ENCODE measurements at places on chromosomes 5 and 9.

DNA sequence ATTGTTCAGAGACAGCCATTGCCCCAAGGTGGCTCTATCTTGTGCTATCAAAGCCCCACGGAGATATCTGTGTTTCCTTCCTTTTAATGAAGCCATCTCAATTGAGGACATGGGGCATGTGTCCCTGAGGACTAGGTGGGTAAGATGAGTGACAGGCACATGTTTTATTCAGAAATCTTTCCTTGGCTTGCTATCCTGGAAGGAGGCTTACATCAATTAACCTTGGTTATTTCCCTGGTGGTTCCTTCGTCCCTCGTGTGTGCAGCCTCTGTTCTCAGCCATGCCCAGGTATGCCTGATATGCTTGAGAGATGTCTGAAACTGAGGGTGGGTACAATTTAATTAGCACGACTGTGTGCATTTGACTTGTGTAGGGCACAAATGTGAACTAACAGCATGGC is 102.2 kb upstream of the TUT7 start:
- no peak for DNase-seq

DNA sequence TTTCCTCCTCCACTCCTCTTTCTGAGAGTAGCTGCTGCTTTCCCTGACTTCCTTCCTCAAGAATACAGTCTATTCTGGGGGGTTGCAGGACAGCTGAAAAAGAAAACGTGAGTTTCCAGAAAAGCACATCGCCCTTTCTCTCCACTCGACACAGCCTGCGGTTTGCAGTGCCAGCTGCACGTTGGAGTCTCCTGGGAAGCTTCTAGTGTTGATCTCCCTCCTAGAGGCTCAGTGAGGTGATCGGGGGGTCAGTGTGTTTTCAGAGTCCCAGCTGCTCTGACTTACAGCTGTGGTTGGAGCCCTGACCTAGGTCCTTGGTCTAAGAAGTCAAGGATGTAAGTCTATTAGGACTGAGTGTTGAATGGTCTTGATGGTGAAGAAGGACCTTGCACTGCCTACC is 25.0 kb upstream of the SUSD3 start:
- no peak for DNase-seq

GRCh38 chr5:91339063-91339705 is 43.9 kb downstream of the ARRDC3 start:
- DNase-seq: peak; percentile 10

DNA sequence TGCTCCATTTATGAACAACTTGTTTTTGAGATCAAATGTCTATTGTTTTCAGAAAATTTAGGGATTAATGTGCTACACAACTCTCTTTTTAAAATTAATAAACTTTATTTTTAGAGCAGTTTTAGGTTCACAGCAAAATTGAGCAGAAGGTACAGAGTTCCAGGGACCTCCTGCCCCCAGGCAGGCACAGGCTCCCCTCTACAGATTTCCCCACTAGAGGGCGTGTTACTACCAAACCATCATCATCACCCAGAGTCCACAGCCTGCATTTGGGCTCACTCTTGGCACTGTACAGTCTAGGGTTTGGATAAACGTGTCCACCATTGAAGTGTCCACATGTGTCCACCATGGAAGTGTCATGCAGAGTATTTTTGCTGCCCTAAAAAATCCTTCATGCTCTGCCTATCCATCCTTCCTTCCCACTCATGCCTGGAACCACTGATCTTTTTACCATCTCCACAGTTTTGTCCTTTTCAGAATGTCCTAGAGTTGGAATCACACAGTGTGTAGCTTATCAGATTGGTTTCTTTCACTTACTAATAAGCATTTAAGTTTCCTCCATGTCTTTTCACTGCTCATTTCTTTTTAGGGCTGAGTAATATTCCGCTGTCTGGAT is 61.7 kb downstream of the MRPL36 start:
- peak; percentile 47 for DNase-seq

DNA sequence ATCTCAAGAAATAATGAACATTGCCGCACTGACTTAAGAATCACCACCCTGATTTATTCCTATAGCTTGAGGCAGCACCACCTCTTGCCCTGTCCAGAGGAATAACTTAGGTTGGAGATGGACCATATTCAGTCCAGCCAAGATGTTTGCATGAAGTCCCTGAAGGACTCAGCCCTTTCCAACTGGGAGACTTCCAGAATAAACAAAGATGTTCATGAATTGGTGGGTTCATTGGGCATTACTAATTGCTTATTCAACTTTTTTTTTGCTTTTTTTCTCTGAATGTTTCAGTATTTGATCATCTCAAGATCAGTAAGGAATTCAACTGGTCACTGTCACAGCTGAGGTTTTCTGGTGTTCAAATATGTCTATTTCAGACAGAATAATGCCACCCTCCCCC is 470.6 kb downstream of the CCDC171 start:
- peak; percentile 86 for DNase-seq

GRCh38 chr5:471750-472058 is 28.7 kb downstream of the EXOC3 start:
- no peak for DNase-seq
